ENCODE measurements at places on chromosomes 1 and 21.

DNA sequence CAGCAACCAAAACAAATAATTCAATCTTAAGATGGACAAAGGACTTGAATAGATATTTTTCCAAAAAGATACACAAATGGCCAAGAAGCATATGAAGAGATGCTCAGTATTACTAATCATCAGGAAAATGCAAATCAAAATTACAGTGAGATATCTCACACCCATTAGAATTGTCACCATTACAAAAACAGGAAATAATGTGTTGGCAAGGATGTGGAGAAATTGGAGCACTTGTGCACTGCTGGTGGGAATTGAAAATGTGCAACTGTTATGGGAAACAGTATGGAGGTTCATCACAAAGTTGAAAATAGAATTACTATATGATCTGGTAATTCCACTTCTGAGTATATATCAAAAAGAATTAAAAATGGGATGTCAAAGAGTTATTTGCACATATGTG is 83.2 kb downstream of the SH3GLB1 start:
- DNase-seq = no peak
- no peak overlapping the region for H3K4me3 ChIP-seq

DNA sequence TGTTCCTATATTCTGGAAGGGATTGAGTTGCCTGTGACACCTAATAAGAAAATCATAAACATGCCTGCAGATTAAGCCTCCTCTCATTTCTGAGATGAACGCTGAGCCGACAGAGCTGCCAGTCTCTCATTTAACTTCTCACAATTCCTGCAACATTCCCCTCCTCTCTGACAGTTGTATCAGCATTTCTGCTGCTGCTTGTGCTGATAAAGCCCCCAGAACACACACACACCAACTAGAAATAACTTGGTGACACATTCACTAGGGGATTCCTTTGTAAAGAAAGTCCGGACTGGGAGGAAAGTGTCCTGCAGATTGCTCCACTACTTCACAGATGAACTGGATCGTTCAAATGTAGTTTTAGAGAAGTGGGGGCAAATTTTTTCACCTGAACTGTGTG is 437.3 kb downstream of the PLA2G4A start:
- no peaks in the 10 kb centered on the region for H3K36me3 ChIP-seq
- no peak overlapping the region for H3K4me3 ChIP-seq
- H3K27me3 ChIP-seq = no peaks in the 10 kb centered on the region
- peaks cover 33% of the 10 kb centered on the region for H3K4me1 ChIP-seq

DNA sequence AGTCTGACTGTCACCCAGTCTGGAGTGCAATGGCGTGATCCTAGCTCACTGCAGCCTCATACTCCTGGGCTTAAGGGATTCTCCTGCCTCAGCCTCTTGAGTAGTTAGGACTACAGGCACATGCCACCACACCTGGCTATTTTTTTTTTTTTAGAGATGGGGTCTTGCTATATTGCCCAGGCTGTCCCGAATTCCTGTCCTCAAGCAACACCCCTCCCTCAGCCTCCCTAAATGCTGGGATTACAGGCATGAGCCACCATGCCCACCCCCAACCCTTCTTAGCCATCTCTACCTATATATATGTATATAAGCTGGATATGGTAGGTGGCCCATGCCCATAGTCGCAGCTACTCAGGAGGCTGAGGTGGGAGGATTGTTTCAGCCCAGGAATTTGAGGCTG is 13.4 kb upstream of the SLC25A44 start:
- no peak overlapping the region for H3K4me3 ChIP-seq
- no peak overlapping the region for H3K27ac ChIP-seq
- peaks cover 38% of the 10 kb centered on the region for H3K4me1 ChIP-seq

- H3K27ac ChIP-seq = no peak overlapping the region
- DNase-seq = no peak
- H3K4me1 ChIP-seq = peaks cover 10% of the 10 kb centered on the region
- H3K36me3 ChIP-seq = no peaks in the 10 kb centered on the region
- H3K27me3 ChIP-seq = peaks cover 63% of the 10 kb centered on the region
Measured at GRCh38 chr1:54996869-54997710, 1.6 kb upstream of the BSND start.

DNA sequence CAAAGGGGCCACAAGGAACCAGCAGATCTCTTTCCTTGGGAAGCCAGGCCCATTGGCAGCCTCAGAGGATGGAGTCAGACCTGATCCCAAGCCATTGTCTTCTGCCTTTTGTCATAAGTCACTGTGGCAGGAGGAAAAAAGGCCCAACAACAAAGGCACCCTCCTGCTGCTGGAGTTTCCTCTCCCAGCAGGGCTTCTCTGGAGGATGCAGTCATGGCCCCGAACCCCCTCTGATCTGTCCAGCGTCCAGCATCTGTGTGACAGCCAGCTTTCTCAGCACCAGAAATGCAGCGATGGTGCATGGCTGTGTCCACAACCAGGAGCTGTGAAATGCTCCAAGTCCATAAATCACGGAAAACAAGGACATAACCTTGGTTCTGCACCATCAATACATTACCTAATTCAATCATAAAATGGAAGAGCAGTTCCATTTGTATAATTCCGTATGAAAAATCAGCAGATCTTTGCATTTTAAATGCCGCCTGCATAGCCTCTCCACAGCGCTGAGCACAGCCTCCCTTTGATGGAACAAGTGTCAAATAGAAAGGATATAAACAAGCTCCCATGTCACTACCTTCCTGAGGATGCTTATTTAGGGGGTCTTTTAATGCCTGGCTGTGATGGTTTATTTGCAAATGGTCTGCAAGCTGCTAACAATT is 30.6 kb downstream of the AJAP1 start:
- no peaks in the 10 kb centered on the region for H3K36me3 ChIP-seq
- H3K27ac ChIP-seq = no peak overlapping the region
- H3K4me1 ChIP-seq = peaks cover 2% of the 10 kb centered on the region
- no peak overlapping the region for H3K4me3 ChIP-seq
- DNase-seq = no peak
- H3K27me3 ChIP-seq = peaks cover 26% of the 10 kb centered on the region

DNA sequence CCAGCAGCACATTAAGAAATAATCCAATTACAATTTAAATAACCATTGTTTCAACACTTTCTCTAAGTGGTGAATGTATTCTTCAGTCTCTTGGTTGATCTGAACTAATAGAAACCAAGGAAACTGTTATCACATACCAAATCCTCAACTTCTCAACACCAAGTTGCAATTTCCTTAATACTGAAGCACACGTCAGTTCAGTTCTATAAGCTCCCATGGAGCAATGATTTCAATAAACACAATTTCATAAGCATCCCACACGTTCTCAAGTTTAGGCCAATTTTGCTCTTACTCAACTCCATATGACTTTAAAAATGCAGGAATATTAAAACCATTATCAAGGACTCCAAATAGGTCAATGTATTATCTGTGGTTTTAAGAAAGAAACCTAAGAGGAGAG is 5.8 kb upstream of the ERG start:
- no peak for DNase-seq
- no peaks in the 10 kb centered on the region for H3K27me3 ChIP-seq
- no peak overlapping the region for H3K4me3 ChIP-seq
- H3K36me3 ChIP-seq = no peaks in the 10 kb centered on the region

- DNase-seq = no peak
- H3K4me1 ChIP-seq = no peaks in the 10 kb centered on the region
- H3K27ac ChIP-seq = no peak overlapping the region
- peaks cover 15% of the 10 kb centered on the region for H3K27me3 ChIP-seq
- H3K4me3 ChIP-seq = no peak overlapping the region
- H3K36me3 ChIP-seq = no peaks in the 10 kb centered on the region
Measured at GRCh38 chr1:61227857-61228550, 145.6 kb downstream of the NFIA start.

Measured in progenitor cell of endocrine pancreas (in vitro differentiated cells).